ENCODE measurements at places on chromosomes 4 and X.

- DNase-seq: no peak
Measured at GRCh38 chrX:15721911-15722310, 16.2 kb upstream of the CA5B start.

DNA sequence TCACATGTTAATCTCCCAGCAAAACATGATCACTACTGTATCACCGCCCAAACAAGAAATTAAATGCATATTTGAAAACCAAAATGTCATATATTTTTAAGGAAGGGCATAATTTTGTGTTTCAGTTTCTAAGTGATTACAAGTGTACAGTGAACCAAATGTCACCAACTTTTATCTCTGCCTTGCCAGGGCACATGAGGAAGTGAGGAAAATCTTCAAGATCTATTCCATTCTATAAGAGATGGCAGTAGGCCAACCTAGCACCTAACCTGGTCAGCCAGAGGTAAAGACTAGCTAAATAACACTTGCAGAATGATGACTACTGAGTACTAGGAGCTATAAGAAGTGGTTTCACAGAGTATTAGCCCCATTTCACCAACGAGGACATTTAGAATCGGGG, 107.2 kb downstream of the ATP11C start:
- DNase-seq: no peak

- no peak for DNase-seq
Measured at GRCh38 chr4:10809905-10810304, 125.3 kb upstream of the CLNK start.

DNA sequence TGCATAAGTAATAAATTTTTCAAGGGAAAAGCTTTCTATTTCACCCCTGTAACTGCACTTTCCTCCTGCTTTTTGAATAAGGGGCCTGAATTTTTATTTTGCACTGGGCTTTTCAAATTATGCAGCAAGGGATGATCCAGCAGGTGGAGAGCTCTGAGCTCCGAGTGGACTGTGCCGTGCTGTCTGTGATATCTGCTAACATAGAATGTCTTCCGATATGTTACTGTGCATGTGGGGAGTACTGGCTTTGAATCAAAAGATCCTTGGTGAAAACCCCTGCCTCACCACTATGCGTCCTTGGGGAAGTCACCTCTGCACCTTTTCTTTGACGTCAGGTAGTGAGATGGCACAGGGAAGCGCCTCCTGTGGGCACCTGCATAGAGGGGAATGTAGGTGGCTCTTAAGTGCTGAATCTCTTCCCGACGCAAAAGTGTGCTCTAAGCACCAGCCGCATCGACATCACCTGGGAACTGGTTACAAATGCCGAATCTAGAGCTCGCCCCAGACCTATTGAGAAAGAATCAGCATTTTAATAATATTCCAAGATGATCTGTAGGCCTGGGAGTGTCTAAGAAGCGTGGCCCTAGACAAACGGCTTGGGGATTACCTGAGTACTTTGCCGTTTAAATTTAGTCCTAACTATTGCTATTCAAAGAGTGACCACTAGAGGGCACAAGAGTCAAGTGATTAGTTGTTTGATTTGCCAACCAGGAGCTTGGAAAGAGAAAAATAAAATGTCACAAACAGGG, 19.2 kb upstream of the WFS1 start:
- peak; percentile 59 for DNase-seq

DNA sequence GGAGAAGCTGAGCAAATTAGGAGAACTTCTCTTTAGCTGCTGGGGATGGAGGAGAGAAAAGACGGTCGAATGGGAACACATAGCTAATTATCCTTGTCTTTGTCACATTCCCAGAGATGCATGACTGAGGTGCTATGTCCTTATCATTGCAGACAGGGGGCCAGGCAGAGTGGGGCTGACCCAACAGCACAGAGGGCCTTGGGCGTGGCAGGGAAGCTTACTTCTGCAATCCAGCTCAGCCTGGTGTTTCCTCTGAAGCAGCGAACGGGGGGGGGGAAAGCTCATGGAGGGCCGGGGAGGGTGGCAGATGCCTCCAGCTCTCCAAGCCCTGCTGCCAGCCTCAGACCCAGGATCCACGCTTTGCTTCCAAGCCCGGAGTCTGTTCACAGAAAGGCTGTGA, 50.8 kb upstream of the HOPX start:
- DNase-seq: no peak

DNA sequence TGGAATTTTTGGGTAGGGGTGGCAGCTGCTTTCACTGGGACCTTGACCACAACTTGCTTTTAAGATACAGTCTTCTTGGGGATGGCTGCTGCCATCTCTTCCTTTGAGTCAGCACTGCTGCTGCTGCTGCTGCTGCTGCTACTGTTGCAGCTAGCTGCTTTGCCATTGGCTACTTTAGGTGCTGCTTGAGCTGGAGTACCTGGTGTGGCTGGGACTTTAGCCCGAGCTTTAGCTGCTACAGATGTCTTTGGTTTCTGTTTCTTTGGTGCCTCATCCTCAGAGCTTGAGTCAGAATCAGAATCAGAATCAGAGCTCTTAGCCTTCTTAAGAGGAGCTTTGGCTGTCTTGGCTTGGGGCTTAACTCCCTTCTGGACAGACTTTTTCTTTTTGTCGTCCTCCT, 52.2 kb downstream of the FAM9B start:
- DNase-seq: no peak
